ENCODE measurements at places on chromosomes 6 and 20.

DNA sequence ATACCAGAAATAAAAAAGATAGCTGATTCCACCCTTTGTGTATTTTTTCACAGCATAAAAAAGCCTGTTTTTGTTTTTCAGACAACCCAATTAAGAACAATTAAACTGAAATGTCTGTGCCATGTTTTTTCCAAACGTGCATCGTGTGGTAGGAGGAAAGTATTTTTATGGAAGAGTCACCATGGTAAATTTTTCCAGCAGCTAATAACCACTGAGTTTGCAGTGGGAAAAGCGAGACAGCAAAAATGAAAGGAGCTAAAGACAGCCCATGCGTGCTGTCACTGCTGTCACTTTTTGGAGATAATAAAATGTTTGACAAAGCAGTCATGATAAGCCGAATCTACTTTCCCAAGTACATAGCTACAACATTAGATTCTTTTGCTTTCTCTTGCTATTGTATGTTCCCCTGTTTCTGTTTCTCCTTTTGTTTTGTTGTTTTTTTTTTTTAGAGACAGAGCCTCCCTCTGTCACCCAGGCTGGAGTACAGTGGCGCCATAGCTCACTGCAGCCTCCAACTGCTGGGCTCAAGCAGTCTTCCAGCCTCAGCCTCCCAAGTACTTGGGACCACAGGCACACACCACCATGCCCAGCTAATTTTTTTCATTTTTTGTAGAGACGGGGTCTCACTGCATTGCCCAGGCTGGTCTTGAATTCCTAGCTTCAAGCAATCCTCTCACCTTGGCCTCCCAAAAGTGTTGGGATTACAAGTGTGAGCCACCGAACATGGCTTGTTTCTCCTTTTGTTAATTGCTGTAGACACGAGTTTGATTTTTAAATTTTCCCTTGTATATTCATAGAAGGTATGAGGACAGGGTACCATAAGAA, 261.3 kb downstream of the TMEM242 start:
- no peak for DNase-seq

GRCh38 chr6:126102358-126102757, 116.0 kb downstream of the TRMT11 start:
- DNase-seq: no peak

DNA sequence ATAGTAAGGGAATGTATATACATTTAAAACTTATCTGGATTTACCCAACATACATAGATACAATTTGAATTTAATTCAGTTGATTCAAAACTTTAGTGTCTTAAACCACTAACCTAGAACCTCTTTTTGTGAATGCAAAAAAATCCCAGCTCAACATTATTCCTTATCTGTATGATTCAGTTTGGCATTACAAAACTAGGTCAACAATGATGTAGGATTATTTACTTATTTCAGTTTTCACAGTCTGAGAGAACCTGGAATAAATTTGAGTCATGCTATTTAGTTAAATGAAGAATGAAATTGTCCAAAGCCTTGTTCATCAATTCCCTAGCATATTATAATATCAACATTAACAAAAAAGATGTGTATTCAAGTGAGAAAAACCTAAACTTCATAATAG, 7.4 kb upstream of the PLCB1 start:
- no peak for DNase-seq

GRCh38 chr20:61633004-61633403, 380.9 kb downstream of the CDH4 start:
- DNase-seq: no peak

- no peak for DNase-seq
Measured at GRCh38 chr20:40279390-40279789, 409.6 kb downstream of the MAFB start.

- DNase-seq: no peak
Measured at GRCh38 chr6:33716379-33716778, 4.9 kb upstream of the UQCC2 start.

DNA sequence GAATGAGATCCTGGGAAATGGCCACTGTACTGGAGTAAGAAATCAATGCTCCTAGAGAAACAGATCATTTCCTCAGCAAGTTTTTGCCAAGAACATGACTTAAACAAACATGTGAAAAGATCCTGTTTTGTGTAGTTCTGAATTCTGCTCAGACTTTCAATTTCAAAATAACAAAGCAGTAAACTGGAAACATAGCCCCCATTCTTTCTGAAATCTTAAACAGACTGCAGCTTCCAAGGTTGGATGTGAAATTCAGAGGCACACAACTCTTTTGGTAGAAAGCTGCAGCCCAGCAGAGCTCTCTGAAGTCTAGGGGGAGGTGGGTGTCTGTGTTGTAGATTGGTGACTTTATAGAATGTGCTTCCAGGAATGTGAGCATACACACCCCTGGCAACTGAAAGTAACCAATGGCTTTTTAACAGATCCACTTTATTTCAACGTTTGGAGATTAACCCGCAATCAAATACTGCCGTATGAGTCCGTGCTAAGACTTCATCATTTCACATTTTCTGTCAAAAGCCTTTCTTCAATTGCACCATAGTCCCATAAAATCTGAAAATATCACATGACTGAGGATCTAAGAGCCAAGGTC, 86.4 kb downstream of the ATXN1 start:
- DNase-seq: no peak

DNA sequence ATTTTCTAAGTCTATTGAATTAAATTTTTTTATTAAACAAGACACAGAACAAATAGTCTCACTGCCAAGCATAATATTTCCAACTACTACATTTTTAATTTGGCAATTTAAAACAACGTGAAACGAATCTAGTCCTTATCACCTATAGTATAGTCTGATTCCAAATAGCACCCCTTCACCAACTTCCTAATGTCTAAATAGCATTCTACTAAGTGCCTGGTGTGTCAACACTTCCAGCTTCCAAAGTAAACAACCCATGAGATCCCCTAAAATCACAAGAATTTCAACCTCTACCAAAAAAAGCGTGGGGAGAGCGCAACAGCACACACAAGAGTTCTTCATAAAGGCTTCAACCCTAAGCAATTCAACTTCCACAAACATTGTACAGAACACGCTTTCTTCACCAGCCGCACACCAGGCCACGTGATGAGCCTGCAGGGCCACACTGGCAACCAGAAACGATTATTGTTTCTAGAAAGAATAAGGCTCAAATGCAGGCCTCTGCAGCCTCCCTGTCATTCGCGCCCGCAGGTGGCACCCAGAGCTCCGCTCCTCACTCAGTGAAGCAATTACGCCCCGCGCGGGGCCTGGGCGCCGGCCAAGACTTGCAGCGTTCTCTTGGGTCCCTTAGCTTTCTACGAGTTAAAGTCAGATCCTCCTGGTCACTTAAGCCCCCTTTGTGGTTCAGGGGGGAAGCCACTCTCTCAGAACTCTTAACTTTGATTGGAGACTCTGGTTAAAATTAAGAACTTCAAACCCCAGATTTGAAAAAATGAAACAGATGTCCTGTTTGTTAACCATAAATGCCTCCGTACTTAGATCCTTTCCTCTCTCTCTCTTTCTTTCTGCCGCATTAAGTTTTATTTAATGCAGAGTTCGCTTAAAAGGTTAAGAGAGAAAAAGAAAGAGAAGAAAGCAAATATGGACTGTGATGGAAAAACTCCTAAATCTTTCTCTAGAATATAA, 18.3 kb downstream of the SIM1 start:
- DNase-seq: no peak

GRCh38 chr20:1509237-1509636, 18.0 kb upstream of the SIRPB2 start:
- no peak for DNase-seq

GRCh38 chr6:22904431-22904830, 335.1 kb downstream of the HDGFL1 start:
- no peak for DNase-seq

GRCh38 chr20:2401527-2401926, 20.8 kb downstream of the TGM6 start:
- DNase-seq: no peak

- no peak for DNase-seq
Measured at GRCh38 chr6:9085054-9085708, 649.8 kb upstream of the SLC35B3 start.

DNA sequence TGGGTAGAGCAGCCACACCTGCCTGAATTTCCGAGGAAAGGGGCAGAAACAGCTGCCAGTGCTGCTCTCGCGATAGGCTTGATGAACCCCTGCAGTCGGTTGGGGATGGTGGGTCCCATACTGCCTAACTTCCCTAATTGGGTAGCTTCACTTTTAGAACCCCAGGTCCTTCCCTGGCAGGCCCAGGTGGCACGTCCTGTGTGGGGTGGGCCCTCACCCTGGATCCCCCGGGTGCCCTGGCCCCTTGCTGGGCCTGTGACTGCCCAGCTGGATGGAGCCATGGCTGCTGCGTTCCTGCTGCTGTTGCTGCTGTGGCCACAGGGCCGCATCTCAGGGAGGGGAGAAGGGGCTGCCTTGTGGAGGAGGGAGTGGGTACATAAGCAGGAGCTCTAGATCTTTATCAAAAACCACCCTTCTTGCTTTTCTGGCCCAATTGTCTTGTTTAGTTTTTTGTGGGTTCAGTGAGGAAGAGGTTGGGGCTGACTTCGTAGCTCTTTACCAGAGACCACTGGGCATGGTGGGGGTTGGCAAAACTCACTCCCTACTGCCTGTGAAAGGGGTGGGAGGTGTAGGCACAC, 19.2 kb downstream of the TREML4 start:
- DNase-seq: no peak

DNA sequence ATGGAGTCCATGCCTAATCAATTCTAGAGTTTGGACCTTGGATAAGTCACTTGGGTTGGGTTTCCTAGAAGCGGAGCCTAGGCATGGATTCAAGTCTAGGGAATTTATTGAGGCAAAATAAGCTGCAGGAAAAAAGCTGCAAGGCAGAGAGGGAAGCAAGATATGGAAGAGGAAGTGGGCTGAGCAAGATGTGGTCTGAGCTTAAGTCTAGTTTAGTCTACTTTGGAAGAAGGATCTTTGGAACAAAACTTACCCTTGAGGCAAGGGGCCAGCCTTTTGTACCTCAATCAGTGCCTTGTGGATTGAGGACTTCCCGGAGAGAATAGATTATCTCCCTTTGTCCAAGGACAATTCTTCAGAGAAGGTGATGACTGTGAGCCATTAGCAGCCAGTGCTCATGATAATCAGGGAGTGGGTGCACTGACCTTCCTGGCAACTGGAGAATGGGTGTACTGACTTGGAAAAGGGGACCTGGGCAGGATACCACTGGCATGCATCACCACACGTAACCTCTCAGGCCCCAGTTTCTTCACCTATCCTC, 10.9 kb downstream of the ZSCAN9 start:
- no peak for DNase-seq

- peak; percentile 29 for DNase-seq
Measured at GRCh38 chr20:24957326-24958016, 8.4 kb downstream of the CST7 start.

- DNase-seq: no peak
Measured at GRCh38 chr6:80610846-80611245, 504.4 kb downstream of the BCKDHB start.

DNA sequence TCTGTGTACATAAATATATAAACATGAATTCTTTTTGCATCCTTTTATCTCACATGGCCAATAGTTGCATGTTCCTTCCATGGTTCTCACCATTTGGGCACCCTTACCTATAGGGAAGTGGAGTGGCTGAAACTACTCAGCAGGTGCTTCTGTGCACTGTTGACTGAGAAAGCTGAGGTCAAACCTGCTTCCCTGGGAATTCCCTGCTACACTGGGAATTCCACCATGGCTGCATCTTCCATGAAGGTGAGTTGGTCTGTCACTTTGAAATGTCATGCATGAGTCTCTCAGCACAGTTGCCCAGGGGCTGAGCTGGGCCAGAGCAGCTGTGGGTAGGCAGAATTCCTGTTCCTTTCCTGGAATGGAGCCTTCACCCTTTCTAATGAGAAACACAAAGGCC, 193.8 kb upstream of the PRSS16 start:
- no peak for DNase-seq

DNA sequence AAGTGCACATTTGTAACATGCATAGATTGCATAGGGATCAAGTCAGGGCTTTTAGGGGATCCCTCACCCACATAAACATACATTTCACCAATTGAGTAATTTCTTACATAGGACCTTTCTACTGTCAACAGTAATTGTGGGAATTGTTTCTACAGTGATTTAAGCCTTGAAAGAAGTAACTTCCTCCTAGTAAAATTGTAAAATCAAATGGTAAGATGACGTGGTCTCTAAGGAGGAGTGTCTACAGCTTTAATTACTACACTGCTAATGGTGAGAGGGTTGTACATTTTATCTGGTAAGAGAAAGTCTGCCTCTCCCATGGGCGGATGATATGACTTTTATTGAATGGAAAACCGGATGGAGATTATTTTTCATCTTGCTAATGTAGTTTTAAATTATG, 98.0 kb downstream of the RPP40 start:
- DNase-seq: no peak

- DNase-seq: peak; percentile 28
Measured at GRCh38 chr6:354631-355280, 36.8 kb upstream of the IRF4 start.

DNA sequence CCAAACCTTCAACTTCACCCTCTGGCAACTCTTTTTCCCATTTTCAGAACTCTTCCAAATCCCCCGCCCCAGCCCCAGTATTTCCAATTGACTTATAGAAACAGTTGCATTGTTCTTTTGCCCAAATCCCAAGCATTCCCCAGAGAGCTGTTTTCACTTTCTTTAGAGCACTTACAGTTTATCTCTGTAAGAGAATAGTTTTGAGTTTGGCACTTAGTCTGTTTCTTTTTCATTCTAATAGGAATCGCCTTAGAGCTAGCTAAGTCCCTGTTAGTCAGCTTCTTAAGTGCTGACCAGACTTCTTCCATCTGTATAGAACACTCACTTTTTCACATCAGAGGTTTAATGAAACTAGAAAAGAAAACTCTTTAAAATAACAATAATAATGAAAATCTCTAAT, 374.2 kb upstream of the FLRT3 start:
- DNase-seq: no peak

Measured in natural killer cell treated with Interleukin-12 subunit alpha and Interleukin-12 subunit beta and Interleukin-15 and Interleukin-18, amount 100 ng/mL, for 72 hours (primary cell).